ENCODE measurements at places on chromosomes 4 and X.

DNA sequence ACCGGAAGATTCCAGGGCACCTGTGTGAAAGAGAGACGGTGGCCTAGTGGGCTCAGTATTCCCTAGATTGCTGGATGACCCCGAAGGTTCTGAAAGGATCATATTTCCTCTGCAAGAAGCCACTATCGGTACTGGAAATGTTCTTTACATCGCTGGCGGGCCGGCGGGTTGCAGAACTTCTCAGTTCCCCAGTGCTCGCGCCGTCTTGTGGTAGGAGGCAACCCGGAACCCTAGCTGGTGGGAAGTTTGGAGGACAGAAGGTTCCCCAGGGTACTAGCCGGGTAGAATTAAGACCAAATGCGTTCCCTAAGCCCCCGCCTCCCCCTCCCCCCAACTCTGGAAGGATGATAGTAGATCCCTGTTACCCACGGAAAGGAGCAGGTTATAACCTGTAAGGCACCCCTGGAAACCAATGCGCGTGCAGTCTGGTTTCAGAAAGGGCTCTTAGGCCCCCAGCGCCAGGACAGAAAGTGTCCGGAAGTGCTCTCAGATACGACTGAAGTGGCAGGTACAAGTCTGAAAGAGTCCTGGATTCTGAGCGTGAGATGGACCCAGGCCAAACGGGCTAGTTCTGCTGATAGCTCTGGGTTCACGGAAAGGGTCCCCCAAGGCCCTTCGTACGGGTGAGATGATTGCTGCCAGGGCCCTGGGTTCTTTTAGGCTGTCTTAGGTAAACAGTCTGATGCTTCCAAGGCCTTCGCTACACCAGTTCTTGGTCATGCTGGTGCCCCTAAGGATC lies 61.7 kb upstream of the DCAF8L1 start:
- no peak for DNase-seq

- no peak for DNase-seq
Observed at GRCh38 chr4:76607266-76607799, 172.3 kb downstream of the SHROOM3 start.

- DNase-seq: no peak
Observed at GRCh38 chr4:2264481-2265041, 2.7 kb upstream of the MXD4 start.

- no peak for DNase-seq
Observed at GRCh38 chr4:183638436-183638835, 20.5 kb downstream of the RWDD4 start.

- DNase-seq: no peak
Observed at GRCh38 chr4:62543002-62543401, 1342.9 kb downstream of the ADGRL3 start.

Measured in activated CD4-positive, alpha-beta T cell treated with anti-CD3 and anti-CD28 coated beads, Interleukin-2, amount 50 U/mL, for 4 hours (primary cell).